ENCODE measurements at places on chromosomes 16 and 17.
A peak's percentile ranks its signal among the peaks of the same experiment; 100 is the strongest.

DNA sequence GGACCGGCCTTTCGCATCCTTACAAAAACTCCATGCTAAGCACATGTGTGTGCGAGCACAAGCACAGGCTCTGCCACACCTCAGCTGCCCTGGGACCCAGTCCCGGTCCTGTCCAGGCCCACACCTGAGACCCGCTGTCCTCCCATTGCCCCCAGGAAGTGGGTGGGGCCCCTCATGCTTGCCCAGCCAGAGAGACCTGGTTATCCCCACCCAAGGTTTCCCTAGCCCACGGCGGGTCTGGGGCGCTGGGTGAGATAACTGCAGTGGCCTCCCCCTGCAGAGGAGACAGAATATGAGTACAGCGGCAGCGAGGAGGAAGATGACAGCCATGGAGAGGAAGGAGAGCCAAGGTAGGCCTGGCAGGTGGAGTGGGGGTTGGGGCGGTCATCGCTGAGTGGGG, 12.5 kb upstream of the C17orf107 start:
- no peak for DNase-seq

DNA sequence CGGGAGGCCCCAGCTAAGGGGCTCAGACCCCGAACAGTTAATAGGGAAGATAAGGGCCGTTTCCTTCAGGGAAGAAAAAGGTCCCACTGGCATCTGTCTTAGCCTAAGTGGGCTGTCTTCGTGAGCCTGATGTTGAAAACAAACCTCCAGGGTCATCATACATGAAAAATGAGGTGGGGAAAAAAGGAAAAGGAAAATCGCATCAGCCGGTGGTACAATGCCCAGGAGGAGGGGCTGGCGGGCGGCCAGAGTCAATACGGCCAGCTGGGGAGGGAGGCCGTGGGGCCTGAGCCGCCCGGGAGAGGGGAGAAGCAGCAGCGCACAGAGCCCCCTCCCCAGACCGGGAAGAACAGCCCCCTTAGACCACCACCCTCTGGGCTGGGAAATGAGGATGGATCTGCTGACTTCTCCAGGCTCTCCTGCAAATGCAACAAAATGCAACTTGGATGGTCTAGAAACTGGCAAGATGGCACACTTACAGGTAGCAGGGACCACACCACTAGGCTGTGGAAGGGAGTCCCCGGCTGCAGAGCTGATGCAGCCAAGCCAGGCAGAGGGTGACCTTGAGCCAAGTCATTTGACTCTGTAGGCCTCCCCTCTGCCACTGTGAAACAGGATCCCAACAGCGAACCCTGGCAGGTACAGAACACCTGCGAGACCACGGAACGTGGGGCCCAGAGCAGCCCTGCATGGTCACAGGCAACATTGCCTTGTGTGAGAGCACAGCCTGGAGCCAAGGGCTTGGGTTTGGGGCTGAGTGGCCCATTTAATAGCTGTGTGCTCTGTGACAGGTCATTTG, 448.5 kb downstream of the SOX9 start:
- no peak for DNase-seq

DNA sequence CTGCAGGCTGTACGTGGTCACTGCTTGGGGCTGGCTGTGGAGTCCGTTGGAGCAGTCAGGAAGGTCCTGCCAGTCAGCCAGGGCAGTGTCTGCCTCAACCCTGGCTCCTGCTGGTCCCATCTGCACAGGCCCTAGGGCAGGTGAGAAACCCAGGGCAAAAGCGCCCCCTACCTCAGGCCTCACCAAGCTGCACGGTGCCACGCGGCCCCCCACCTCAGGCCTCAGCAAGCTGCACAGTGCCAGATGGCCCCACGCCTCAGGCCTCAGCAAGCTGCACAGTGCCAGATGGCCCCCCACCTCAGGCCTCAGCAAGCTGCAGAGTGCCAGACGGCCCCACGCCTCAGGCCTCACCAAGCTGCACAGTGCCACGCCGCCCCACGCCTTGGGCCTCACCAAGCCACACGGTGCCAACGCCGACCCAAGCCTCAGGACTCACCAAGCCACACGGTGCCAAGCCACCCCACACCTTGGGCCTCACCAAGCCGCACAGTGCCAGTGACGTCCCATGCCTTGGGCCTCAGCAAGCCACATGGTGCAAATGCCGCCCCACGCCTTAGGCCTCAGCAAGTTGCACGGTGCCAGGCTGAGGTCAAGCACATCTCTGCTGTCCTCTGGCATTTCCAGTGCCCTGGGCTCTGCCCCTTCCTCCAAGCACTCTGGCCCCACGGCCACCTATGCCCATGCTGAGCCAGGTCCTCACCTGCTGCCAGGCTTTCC, 5.5 kb downstream of the TMEM204 start:
- DNase-seq: peak; percentile 58

DNA sequence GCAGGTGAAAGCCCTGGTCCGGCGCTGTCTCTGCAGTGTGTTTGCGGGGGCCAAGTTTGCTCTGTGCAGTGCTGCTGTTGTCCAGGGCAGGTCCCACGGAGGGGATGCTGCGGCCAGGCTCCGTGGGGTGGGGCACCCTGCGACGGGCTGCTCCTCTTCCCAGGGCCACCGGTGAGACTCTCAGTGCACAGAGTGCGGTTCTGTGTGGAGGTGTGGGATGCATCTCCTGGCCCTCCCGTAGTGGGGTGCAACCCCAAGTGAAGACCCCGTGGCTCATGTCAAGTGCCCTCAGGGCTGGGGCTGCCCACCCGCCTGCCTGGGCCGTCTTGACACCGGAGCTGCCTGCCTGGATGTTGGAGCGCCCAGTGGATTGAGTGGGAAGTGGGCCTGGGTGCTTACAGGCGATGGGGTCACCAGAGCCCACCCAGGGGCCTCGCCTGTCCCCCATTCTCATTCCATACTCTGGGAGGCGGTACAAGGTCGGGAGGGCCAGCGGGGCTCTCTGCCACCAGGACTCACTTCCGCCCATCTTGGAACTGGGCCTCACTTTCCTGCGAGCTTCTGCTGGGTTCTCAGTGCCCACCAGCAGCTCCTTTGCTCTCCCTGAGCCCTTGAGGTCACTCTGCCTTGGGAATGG, 119.9 kb downstream of the BANP start:
- DNase-seq: no peak
